ENCODE measurements at places on chromosomes 4 and X.

DNA sequence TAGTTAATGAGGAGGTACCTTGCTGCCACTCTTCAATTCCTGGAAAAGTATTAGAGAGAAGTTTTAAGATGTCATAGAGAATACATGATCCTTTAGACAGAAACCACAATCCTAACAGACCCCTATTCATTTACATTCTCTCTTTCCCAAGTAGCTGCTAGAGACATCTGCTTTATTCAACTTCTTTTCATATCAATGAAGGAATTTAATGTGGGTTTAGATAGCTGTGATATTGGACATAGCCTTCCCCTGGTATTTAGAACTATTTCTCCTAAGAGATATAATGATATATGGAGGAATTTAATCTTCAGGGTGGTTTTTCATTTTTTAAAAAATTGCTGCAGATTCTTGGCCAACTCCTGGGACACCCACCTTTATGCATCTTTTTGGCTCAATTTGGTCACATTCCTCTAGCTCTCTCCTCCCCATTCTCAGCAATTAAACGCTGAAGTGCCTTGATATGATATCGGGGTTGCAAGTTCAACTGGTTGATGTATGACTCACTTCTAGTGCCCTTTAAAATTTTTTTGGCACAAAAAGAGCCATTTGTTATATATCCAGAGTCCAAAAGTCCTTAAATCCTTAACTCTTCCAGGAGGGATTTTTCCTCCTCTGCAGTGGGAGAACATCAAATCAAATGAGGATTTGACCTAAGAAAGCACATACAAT, 57.6 kb downstream of the DOCK11 start:
- no peak for DNase-seq

GRCh38 chr4:23120374-23120773, 427.6 kb downstream of the GBA3 start:
- no peak for DNase-seq

- DNase-seq: no peak
These were observed 126.7 kb downstream of the NHS start for GRCh38 chrX:17501746-17502145.

- peak; percentile 19 for DNase-seq
These were observed 57.0 kb downstream of the ATP11C start for GRCh38 chrX:139875841-139876240.

DNA sequence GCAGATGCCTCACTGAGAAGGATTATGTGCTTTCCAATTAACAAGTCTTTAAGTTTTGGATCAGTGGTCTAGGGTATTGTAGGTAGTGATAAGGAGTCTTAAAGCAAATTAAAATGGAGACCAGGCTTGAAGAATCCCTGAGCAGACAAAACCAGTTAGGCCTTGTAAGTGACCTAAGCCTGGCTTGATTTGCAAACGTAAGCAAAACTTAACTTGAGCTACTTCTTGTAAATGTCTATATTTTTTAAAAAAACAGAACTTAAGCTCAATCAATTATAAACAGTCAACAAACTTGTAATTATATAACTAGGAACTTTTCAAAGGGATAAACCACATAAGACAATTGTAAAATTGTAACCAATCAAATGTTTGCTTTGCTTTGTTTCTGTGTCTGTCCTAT, 72.7 kb upstream of the NALF2 start:
- no peak for DNase-seq

GRCh38 chr4:76677571-76678326, 220.2 kb downstream of the SOWAHB start:
- DNase-seq: no peak

DNA sequence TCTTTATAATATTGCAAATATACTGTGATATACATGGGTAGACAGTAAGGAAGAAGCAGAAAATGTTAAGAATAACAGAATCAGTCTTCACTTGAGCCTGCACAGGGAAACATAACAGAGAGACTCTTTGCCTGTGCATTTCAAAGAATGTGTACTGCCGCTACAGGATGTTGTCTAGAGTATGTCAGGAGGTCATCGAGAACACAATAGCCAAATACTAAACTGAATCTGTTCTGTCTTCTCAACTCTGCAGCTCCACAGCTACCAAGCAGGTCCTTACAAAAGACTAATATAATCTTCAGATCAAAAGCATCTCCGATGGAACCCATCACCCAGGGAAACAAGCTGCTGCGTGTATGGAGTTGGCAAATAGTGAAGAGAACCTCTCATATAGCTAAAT, 471.5 kb downstream of the PCDH10 start:
- DNase-seq: no peak

GRCh38 chr4:78517050-78517652, 34.4 kb upstream of the ANXA3 start:
- DNase-seq: peak; percentile 49

DNA sequence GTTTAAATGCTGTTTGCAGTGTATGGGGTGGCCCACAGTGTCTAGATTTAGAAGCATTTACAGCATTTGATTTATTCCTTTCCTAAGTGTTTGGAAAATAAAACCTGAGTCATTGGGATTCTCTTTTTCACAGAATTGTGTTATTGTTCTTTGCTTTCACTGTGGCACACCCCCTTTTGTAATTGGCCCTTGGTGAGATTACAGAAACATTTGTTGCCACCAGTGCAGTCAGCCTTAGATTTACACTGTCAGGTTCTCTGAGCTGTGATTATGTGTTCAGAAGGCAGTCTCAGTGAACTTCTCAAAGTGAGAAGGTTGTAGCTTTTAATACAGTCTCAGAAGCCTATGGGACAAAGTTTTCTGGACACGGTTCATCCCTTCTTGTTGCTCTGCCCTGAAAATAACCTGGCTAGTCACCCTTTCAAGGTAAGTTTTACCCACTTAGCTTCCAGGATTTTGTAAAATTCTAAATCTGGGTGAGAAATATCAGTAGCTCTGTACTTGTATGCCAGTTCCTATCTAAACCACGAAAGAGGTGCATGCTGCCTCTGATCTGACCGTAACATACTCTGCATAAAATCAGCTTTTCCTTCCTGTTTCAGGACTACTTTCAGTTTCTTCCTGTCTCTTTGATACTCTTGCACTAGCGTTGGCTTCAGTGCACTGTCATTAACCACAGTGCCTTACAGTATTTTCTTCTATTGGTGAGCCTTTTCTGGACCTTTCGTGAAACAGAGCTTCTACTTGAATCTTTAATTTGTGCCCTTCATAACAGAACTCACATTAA, 12.6 kb downstream of the RUFY3 start:
- DNase-seq: peak; percentile 58

- DNase-seq: peak; percentile 14
These were observed 406.5 kb downstream of the IQCM start for GRCh38 chr4:149409146-149409545.

DNA sequence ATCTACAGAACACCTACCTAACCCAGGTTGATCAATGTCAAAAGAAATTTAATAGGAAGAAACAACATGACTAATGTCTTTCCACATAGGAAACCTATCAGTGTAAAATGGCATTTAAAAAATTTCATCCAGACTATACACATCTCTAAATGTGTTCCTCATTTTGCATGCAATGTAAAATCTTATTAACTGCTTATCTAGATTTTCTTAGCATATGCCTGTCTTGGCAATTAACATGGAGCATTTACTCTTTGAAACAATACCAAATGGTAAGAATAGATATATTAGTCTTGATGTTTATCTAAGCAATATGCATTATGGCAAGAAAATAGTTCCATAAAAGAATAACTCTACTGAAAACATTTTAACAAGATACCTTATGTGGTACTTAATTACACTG, 199.8 kb downstream of the TRAM1L1 start:
- DNase-seq: no peak

DNA sequence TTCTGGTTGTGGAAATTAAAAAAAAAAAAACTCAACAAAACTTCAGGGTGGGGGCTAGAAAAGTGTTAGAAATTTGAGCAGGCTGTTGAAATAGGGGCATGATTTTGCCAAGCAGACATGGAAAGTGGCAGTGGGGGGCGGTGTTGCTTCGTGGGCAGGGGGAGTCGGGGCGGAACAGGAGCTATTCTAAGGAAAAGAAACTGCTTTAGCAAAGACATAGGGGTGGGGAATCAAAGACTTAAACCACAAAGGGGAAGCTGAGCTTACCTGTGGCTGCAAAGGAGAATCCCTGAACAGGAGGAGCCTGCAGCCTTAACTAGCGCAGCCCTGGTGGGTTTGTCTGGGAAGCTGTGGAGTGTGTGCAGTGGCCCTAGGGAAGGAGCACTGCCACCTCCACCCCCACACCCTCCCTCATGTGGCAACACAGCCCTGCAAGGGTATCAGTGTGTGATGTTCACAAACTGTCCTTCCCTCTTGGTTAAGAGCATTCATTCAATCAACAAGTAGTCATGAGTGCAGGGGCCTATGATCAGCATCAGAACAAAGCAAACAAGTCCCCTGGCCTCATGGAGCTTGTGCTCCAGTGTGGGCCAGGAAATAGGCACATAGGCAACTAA, 20.5 kb downstream of the SEL1L3 start:
- no peak for DNase-seq

GRCh38 chrX:40809210-40809609, 73.9 kb upstream of the MED14 start:
- peak; percentile 36 for DNase-seq

DNA sequence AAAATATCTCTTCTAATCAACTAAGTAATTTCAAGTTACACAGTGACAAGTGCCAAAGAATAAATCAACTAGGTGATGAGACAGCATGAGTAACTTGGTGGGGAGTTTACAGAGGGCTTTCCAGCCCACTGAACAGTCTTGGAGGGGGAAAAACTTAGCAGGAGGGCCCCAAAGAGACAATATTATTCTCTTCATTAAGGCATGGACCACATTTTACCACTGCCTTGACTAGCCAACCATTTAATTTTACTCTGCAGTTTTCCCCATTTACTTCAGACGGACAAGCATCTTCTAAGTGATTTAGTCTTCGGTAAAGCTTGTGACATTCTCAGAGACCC, 25.3 kb upstream of the GATB start:
- no peak for DNase-seq

GRCh38 chrX:40298572-40299479, 201.1 kb upstream of the BCOR start:
- peak; percentile 52 for DNase-seq

- DNase-seq: no peak
These were observed 1820.1 kb upstream of the TENM3 start for GRCh38 chr4:180422989-180423711.

DNA sequence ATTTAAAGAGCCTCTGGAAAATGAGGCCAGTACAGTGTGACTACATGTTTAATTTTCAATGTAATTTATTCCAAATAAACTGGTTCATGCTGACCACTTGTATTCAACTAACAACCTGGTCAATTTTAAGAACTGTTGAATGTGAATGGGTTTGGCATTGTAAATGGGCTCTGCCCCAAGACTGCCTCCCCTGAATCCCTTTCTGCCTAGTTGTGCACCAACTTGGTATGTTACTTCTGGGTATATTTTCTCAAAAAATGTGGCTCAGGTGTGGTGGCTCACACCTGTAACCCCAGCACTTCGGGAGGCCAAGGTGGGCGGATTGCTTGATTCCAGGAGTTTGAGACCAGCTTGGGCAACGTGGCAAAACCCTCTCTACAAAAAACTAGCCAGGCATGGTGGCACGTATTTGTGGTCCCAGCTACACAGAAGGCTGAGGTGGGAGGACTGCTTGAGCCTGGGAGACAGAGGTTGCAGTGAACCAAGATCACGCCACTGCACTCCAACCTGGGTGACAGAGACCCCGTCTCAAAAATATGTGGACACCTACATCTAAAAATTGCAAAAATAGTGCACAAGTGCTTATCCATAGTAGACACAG, 7.2 kb downstream of the RPL9 start:
- DNase-seq: no peak

- peak; percentile 75 for DNase-seq
These were observed 4.1 kb upstream of the CD38 start for GRCh38 chr4:15774020-15774420.

- DNase-seq: no peak
These were observed 1.5 kb downstream of the SASH3 start for GRCh38 chrX:129781134-129781672.

GRCh38 chrX:134501941-134502340, 42.0 kb downstream of the HPRT1 start:
- DNase-seq: peak; percentile 57

GRCh38 chr4:20368926-20369325, 117.2 kb downstream of the SLIT2 start:
- peak; percentile 23 for DNase-seq

DNA sequence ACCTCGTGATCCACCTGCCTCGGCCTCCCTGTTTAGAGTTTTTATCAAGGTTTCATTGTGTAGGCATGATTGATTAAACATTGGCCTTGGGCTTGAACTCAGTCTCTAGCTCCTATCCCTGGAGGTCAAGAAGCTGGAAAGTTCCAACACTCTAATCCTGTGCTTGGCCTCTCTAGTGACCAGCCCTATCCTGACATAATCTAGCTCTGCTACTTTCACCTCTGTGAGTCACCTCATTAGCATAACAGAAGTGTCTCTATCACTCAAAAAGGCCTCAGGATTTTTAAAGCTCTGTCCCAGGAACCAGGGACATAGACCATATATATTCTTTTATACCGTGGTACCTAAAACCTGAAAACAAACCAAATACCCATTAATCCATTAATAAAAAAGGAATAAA, 377.5 kb downstream of the CENPC start:
- no peak for DNase-seq

DNA sequence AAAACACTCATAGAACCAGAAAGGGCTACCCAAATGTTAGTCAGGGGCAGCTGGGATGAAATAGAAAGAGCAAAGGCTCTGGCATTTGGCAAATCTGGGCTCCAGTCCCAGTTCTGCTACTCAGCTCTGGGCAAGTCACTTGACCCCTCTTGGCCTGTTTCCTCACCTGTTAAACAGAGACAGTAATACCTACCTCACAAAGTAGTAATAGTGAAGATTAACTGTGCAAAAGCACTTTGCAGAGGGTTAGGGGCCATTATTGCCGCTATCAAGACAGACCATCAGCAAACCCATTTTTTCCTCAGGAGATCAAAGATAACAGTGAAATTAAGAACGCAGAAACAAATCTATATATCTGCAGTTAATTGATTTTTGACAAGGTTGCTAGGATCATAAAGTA, 20.6 kb downstream of the ZBTB33 start:
- DNase-seq: no peak

GRCh38 chr4:107712236-107712635, 7.8 kb downstream of the PAPSS1 start:
- no peak for DNase-seq

- peak; percentile 55 for DNase-seq
These were observed 19.6 kb downstream of the ADGRA3 start for GRCh38 chr4:22496165-22496813.

DNA sequence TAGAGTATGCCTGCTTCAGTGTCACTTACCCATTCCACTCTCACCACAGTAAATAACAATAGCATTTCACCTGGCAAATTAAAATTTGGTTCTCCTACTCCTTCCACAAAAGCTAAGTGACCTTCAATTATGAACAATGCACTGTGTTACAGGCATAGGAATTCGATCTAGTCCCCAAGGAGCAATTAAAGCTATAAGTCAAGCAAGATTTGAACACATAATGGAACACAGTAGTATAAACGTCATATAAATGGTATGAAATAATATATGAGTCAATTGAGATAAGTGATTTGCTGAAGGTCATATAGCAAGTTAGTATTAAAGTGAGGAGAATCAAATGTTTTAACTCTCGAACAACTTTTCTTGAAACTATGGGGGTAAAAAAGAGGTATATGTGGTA, 65.8 kb downstream of the ARAP2 start:
- no peak for DNase-seq
